ENCODE measurements at places on chromosomes 13 and 19.

DNA sequence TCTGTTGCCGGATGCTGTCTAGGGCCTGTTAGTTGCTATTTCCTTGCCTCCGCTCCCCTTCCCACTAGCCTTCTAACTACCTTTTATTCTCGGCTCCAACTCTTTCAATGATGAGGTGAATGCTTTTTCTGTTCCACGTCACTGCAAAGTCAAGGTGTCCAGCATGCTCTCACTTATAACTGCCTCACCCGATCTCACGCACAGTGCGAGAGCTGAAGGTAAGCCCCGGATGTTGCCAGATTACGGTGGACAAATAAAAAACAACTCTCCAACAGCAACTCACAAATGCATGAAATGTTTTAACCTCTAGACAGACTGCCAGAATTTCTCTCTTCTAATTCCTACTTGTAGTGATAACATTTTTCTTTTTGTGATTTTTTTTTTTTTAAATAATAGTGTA, 169.9 kb downstream of the STK24 start:
- DNase-seq: no peak

DNA sequence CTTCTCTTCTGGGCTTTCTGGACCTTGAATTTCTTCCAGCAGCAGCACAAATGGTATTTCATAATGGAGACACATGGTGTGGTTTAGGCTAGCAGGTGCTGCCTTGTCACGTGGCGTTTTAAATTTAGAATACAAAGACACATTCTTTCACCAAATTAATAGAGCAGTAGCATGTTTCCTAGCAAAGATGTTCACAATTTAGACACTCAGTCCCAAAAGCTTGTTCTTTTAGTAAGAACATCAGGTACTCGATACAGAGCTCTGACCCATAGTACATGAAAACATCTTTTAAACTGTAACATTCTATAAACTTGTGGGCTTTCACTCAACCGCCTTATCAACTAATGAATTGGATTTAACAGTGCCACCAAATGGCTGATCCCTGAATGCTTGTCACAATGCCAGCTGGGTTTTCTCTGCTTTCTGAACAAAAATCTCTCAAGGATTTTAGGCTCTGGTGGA, 290.1 kb downstream of the DCLK1 start:
- no peak for DNase-seq

- DNase-seq: no peak
Observed at GRCh38 chr13:106310291-106310865, 225.1 kb downstream of the EFNB2 start.

DNA sequence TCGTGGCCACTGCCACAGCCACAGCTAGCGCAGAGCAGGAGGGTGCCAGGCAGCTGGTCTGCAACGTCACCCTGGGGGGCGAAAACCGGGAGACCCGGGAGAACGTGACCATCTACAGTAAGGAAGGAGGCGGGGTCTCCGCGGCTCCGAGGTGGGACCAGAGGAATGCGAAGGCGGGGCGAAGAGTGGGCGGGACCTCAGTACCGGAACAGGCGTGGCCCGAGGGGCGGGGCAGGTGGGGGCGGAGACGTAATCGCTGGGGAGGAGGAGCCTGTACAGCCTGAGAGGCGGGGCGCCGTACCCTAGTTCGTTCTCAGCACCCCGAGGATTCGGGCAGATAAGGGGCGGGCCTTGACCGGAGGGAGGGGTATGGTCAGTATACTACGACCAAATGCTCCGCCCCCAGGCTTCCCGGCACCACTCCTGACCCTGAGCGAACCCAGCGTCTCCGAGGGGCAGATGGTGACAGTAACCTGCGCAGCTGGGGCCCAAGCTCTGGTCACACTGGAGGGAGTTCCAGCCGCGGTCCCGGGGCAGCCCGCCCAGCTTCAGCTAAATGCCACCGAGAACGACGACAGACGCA, 2.5 kb downstream of the ICAM5 start:
- peak; percentile 84 for DNase-seq

DNA sequence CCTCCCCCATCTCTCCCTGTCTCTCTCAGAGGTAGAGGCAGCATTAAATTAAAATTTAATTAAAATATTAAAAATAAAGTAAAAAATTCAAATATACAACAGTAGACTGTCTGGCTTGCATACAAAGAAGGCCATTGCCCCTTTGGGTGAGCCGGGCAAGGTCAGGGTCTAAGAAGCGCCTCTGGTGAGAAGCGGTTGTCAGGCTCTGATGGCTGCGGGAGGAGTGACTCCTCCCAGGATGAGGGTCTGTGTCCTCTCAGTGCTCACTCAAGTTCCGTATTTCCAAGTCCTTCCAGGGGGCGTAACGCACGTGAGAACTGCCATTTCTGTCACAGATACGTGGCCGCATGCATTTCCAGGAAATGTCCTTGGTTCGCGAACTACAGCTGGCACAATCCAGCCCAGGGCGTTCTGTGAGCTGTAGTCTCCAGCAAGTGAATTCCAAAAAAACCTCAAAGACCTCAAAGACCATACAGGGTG, 737 bp upstream of the ZNF181 start:
- no peak for DNase-seq

- DNase-seq: peak; percentile 73
Observed at GRCh38 chr19:39679056-39679790, 23.5 kb downstream of the LGALS16 start.
